ENCODE measurements at places on chromosomes 2 and 18.

GRCh38 chr2:222451224-222451674 lies 26.9 kb downstream of the SGPP2 start:
- DNase-seq = no peak

GRCh38 chr2:133424876-133425275 lies 143.4 kb downstream of the NCKAP5 start:
- no peak for DNase-seq

DNA sequence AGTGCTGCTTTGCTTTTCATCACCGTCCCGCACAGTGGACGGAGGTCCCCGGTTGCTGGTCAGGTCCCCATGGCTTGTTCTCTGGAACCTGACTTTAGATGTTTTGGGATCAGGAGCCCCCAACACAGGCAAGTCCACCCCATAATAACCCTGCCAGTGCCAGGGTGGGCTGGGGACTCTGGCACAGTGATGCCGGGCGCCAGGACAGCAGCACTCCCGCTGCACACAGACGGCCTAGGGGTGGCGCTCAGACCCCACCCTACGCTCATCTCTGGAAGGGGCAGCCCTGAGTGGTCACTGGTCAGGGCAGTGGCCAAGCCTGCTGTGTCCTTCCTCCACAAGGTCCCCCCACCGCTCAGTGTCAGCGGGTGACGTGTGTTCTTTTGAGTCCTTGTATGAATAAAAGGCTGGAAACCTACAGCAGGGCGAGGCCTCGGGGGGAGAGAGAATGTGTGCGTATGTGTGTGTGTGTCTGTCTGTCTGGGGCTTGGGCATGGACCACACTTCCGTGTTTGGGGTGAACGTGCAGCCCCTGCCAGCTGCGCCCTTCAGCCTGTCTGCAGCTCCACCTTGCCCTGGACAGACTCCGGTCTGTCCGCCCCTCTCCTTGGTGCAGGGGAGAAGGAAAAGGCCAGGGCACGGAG lies 32.3 kb downstream of the GPC1 start:
- DNase-seq = no peak

DNA sequence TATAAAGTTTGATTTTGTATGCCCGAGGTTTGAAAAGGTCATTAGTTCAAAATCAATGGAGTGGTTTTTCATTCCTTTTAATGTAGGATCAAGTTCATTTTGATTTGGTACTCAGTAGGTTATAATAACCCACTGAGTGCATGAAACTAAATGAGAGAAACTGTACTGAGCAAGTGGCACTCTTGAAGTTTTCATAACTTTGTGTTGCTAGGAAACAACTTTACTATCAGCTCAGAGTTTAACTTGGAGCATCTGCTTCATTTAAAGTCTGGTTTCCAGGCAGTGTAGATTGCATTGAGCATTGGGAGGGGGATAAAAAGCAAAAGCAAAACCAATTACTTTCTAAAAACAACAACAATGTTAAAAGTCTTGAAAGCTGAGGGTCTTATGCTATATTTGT lies 1361.6 kb upstream of the CHAC2 start:
- no peak for DNase-seq

DNA sequence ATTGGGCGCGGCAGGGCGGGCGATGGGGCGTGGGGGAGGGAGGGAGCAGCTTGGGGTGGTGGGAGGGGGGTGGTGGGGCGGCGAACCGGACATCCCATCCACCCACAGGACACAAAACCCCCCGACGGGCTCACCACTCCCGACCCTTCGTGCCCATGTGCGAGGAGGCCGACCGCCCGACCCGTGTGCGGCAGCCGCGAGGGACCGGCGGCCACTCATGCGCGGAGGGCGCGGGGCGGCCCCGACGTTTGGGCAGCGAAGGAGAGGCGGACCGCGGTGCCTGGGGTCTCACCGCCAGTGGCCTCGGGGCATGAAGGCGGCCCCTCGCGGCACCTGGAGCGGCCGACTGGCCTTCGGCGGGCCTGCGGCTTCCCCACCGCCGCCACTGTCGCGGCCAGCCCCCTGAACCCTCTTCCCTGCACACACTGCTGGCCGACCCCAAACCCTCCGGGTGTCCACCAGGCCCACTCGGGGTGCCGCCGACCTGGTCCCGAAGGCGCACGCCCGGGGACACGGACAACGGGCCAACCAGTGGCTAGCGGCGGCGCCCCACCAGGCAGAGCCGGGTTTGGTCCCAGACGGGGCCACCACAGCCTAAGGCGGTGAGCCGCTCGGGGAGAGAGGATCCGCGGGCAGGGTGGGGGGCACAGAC lies 94.6 kb upstream of the ANKRD30BL start:
- no peak for DNase-seq

DNA sequence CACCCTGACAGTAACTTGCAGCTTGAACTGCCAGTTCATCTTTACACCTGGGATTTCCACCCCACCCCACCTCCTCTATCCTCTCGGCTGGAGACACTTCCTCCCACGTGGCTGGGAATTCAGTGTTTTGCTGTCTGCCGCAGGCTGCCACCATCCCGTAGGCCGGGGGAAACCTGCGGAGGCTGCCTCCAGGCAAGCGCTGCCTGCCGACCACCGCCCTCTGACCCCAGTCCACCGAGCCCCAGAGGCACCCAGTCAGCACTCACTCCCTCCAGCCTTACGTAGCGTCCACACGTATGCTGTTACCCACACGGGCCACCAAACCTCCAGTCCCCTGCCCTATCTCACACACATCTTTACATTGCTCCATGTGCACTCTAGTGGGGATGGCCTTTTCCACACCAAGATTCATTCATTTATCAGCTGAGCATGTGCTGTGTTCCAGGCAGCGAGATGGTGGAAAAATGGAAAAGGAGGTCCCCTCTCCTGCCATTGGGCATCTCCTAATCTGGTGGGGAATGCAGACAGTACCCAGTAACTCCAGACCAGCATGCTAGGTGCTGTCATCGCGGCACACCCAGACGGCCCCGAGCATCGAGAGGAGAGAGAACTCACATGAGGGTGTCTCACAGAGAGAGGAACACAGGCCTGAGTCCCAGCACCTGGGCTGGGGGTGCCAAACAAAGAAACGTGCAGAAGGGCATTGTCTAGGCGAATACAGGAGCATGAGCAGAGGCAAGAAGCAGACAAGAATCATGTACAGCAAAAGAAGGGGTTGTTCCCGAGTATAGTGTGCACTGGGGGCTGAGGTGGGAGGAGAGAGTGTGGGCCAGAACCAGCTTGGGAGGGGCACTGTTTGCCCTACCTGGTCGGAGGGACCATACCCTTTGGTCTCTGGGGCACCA lies 166.9 kb downstream of the SMAD7 start:
- no peak for DNase-seq

GRCh38 chr2:233124421-233125080 lies 64.4 kb downstream of the INPP5D start:
- DNase-seq = no peak

DNA sequence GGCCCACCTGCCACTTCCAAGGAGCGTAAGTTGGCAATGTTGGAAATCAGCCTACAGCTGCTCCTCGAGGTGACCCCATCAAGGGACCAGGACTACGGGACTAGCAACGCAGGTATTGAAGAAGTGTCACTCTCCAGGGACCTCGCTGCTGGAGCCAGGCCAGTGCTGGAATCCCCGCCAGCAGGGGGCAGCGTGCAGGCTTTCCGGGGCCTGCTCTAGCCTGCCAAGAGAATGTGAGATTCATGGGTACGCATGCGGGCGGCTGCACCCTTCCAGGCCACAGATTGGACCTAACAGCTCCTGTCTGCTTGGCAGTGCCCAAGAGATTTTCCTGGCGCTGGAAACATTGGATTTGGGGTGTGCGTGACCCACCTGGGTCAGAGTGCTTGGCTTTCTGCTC lies 182.8 kb upstream of the RAB12 start:
- DNase-seq = no peak

DNA sequence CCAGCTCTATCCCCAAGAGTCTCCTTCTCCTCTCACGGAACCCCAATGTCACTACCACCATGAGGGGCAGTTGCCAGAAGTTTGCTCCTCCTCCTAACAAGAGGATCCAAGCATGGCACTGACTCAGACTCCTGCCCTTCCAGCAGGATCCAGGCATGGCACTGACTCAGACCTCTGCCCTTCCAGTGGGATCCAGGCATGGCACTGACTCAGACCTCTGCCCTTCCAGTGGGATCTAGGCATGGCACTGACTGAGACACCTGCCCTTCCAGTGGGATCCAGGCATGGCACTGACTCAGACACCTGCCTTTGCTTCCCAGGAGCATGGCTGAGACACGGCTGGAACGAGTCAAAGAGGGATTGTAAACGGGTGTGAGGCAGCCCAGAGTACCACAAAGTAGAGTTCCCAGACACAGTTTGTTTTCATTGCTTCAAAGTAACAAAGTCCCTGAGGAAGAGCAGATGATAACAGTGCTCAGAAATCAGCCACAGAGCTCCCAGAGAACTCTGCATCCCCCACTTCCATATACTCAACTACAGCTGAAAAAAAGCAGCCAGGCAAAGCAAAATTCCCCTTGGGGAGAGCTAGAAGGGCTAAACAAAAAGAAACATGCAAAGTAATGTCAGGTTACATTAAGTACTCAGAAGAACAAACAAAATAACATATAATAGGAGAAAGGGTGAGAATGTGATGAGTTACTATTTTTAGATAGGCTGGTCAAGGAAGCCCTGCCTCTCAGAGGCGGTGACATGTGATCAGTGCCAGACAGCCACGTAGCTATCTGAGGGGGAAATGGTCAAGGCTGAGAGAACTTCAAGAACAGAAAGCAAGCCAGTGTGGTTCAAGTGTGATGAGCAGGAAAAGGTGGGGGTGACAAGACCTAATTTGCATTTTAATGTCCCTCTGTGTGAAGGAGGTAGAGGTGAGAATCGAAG lies 3.0 kb downstream of the BUB1 start:
- DNase-seq = no peak

- no peak for DNase-seq
These were observed 39.4 kb upstream of the LPIN2 start for GRCh38 chr18:3052411-3052758.

- no peak for DNase-seq
These were observed 42.8 kb downstream of the TBC1D8 start for GRCh38 chr2:101108357-101108756.

DNA sequence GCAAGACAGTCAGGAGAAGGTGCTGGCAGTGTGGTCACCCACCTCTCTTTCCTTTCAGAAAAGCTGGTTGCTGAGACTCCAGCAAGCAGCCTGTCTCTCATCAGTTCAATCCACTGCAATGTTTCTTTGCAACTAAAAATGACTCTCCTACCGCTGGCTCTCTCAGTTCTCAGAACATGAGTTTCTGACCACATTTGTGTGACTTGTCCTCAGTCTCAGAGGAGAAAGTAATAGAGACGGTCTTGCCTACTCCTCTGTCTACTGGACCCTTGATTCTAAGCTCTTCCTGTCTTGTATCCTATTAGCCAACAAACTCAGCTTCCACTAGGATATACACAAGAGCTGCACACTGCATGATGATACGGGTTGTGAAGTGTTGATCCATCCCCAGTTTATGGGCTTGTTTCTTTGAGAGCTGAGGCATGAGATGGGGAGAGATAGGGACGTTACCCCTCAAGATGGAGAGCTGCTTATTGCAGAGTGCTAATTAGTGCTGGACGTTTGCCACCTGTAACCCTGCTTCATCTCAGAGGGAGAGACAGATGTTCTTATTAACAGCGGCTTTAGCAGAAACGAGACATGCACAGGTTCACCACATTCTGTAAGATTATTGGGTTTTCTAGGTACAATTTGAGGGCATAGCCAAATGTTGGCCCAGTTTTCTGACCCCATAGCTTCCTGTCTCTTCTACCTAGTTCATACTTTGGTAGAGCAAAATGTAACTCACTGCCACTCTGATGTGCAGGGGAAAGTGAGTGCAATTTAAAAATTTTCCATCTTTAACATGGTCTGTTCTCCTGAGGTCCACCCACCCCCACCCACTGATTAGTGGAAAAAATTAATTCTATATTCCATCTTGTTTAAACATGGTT lies 32.4 kb upstream of the YWHAQ start:
- no peak for DNase-seq

GRCh38 chr2:233673896-233674295 lies 2.2 kb downstream of the UGT1A9 start:
- DNase-seq = no peak

DNA sequence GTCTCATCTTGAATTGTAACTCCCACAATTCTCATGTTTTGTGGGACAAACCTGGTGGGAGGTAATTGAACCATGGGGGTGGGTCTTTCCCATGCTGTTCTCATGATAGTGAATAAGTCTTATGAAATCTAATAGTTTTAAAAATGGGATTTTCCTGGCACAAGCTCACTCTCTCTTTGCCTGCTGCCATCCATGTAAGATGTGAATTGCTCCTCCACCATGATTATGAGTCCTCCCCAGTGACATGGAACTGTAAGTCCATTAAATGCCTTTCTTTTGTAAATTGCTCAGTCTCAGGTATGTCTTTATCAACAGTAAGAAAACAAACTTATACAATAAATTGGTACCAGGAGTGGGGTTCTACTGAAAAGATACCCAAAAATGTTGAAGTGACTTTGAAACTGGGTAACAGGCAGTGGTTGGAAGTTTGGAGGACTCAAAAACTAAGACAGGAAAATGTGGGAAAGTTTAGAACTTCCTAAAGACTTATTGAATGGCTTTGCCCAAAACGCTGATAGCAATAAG lies 601.4 kb downstream of the ZEB2 start:
- DNase-seq = no peak

- DNase-seq = no peak
These were observed 6.0 kb downstream of the ZNF397 start for GRCh38 chr18:35246831-35247230.

DNA sequence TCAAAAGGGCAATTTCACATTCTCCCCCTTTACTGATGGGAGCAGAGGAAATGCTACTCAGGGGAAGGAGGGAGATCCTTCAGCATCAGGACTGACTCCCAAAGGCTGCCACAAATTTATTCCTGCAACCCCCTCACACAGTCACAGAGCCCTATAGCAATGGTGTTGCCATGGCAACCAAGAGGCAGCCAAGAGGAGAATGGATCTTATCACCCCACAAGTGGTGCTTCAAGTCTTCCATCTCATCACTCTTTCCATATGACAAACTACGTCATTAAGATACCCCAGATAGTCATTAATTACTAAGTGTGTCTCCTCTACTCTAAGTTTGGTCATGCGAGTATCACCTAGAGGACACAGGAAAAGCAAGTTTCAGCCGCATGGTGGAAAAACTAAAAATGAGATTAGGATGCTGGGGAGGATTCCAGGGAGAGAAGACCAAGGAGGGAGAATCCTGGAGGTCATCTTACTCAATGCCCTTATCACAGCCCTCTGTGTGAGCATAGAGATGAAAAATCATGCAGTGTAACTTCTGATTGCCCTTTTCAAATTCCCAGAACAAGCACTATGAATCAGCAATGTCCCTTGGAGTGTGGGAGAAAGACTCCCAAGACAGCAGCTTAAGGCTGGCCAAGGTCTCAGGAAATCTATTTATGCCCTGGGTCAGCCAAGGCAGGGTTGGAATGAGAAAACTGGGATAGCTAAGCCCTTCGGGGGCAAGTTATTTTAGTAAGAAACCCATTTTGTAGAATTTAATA lies 885.7 kb upstream of the KLHL29 start:
- DNase-seq = no peak

GRCh38 chr2:145023334-145023934 lies 503.5 kb upstream of the ZEB2 start:
- no peak for DNase-seq

DNA sequence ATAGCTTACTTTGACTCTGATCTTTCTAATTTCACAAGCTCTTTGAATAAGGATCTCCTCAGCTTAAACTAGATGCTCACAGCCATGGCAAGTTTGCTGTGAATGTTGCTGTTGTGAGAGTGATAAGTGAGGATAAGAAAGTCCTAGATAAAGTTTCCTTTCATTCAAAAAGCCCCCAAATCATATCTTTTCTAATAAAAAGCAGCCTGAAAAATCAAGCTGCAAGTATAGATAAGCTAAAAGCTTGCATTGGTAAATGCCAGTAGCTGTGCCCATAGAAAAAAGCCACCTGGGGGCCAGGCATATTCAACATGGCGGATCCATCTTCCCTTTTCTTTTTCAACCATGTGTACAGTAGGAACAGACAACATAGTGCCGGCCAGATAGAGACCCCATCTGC lies 4.3 kb downstream of the NLRC4 start:
- no peak for DNase-seq

Measured in AG04449 (cell line).